ENCODE measurements at places on chromosomes 2 and 18. TPM values are rescaled to one million over a fixed set of nuclear protein-coding genes. Genes with fewer than 3 reads are reported as not detected.

Gene ITM2C
- 29.3 TPM for total RNA-seq

DNA sequence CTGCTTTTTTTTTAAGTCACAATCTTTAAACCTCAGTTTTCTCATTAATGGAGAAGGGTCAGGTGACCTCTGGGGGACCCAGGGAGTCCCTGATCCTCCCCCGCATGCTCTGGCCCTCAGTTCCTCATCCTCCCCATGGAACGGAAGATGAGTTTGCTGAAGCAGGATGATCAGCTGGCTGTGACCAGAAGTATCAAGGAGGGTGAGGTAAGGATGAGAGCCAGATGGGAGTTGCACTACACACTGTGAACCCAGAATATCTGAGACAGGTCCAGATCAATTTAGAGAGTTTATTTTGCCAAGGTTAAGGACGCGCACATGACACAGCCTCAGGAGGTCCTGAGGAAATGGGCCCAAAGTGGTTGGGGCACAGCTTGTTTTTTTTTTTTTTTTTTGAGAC lies 3.8 kb downstream of the CATIP start:
- DNase-seq = no peak

DNA sequence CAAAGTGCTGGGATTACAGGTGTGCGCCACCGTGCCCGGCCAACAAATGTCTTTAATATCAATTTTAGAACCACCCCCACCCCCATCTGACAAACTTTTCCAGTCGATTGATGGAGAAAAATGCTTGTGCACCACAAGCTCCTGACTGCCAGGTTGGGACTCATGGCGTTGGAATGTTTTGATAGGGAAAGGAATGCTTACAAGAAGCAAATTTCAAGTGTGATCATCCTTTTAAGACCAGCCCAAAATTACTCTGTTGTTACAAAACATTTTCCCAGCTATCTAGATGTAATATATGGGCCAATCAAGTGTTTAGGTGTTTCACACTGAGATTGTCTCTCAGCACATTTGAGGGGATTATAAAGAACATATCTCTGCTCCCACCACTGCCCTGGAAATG lies 45.2 kb downstream of the UBXN4 start:
- DNase-seq = no peak

- no peak for DNase-seq
These were observed 21.8 kb upstream of the DNAJC27 start for GRCh38 chr2:24993406-24994145.

GRCh38 chr2:67295851-67296250 lies 101.3 kb upstream of the ETAA1 start:
- no peak for DNase-seq

DNA sequence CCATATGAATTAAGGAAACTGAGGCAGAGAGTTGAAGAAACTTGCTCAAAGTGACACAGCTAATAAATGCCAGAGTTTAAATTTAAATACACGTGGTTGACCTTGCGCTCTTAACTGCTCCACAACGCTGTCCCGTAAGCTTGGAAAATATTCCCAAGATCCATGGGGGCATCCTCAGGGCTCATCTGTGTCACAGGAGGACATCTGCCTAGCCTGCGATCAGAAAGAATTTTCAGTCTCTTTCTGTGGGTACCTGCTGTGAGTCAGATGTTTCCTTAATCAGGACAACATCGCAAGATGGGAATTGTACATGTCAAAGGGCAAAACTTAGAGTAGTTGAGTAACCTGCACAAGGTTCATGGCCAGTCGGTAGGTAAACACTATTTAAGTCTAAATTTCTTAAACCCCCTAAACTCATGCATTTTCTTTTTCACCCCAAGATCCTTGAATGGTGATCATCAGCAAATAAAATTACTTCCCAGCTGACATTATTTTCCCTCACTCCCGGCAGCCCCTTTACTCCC lies 1.4 kb downstream of the CMPK2 start:
- DNase-seq = no peak
